ENCODE measurements at places on chromosomes 4 and X. TPM values are rescaled to one million over a fixed set of nuclear protein-coding genes. Genes with fewer than 3 reads are reported as not detected.

GRCh38 chr4:124104101-124104500 lies 608.4 kb downstream of the ANKRD50 start:
- no peak for DNase-seq

DNA sequence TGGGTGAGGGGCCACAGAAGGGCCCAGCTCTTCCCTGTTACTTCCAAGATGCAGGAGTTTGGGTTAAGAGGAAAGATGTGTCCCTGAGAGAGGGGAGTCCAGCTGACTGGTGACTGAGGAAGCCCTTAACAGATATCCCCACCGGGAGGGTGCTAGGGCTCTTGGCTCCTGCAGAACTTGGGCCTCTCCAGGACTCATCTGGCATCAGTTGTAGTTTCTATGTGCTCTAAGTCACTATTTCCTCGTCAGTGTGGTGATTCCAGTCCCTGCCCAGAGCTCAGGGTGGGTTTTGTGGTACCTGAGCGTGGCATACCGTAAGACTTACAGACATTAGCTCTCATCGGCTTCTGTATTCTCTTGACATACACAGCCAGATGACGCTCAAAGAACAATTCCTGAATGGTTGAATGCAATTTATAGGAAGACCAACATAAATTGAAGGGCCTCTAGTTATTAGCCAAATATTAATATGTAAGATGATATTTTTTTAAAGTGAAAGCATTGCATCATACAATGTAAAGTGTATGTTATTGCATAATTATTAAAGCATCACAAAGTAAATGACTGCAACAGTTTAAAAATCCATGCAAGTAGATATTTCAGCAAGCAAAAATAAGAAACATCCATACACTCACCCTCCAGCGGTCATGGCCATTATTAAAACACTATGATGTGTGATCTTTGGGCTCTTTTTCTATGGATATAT lies 195.5 kb downstream of the PTTG2 start:
- no peak for DNase-seq

DNA sequence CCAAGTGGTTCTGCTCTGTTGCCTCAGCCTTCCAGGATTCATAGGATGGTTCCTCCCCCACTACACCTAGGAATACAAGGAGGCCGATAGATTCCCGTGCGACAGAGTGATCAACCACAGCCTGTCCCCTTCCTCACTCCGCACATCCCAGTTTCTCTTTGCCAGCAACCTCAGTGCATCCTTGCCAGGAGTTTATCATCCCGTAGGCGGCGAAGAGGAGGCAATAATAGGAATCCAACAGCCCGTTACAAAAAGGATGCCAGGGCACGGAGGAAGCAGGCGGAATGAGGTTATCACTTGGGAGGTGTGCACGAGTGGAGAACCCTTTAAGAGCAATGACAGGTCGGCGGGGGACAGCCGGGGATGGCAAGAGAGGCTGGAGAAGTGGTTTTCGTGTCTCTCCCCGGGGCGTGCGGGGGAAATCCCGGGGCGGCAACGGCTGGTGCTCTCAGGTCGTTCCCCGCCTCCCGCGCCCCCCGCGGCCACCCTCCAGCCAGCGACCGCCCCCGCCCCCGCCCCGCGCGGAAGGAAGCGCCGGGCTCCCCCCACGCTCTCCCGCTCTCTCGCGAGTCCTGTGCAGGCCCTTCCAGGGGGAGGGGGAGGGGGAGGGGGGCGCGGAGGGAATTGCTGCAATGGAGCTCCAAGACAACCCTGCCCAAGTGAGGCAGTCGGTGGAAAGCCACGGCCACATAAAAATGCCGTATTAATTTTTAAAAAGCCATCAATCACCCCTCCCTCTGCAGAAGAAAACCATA lies 1.6 kb downstream of the PPP3CA start:
- DNase-seq, result no peak

DNA sequence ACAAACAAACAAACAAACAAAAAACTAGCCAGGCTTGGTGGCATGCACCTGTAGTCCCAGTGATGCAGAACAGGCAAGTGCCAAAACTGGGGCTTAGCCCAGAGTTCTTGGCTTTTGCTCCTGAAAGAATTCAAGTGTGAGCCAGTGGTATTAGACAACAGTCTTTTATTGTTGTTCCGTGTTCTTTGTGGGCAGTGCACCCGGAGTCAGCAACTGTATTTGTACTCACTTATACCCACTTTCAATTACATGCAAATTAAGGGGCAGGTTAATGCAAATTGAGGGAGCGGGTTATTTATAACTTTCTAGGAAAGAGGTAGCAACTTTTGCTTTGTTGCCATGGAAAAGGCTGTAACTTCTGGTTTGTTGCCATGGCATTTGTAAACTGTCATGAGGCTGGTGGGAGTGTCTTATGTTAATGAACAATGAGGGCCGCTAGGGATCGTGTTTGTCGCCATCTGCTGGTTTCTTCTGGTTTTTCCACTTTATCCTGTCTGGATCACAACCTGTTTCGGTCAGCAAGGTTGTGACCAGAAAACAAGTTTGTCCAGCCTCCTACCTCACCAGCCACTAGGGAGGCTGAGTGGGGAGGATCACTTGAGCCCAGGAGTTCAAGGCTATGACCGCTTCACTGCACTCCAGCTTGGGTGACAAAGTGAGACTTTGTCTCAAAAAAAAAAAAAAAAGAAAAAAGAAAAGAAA lies 88.8 kb upstream of the ESX1 start:
- DNase-seq, result no peak

GRCh38 chr4:175413561-175413960 lies 398.5 kb downstream of the GPM6A start:
- no peak for DNase-seq

DNA sequence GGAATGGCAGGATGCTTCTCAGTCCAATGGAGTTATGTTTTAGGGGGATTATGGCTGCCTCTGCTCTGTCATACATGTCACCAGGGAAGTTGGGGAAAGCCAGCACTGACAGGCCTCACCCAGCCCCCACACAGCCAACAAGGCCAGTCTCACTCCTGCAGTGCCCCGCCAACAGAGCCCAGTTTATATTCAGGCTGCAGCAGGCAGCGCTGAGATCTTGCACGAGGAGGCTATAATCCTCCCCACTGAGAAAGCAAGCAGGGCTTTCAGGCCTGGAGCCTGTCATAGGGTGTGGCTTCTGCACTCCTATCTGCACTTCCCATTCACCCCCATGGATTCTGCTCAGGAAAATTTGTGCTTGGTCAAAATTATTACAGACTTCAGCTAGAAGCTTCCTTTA lies 25.1 kb downstream of the ADAD1 start:
- DNase-seq, result no peak

- no peak for DNase-seq
Measured at GRCh38 chr4:77801260-77801608, 17.9 kb downstream of the CNOT6L start.

DNA sequence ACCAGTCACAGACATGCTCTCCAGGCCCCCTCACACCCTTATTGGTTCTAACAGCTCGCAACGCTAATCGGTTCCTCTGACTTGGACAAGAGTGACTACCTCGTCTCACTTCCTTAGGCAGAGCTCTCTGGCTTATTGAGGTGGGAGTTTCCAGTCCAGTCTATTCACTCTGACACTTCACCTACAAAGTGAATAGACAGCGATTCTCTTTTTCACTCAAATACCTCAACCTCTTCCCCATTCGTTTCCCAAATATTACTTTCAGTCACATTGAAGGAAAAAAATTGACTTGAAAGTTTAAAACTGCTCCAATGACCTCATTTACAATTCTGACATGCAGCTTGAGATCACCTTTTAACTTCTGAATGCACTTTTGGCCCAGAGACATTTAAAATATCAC lies 17.7 kb downstream of the HELT start:
- DNase-seq, result peak; percentile 16

GRCh38 chr4:54318904-54319303 lies 89.8 kb downstream of the PDGFRA start:
- DNase-seq, result no peak

- no peak for DNase-seq
Measured at GRCh38 chrX:124441971-124442590, 95.7 kb downstream of the SH2D1A start.

DNA sequence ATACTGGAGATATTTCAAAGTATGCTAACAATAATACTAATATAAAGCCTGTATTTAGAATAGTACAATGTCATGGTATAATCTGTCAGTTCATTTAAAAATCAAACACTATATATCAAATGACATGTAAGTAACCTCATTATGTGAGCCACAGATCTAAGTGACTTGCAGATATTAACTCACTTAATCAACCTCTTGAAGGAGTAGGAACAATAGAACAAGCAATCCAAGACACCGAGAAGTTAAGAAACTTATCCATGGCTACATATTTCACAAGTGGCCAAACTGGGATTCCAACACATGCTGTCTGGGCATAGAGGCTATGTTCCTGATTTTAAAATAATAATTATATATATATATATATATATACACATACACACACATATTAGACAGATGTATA lies 554.0 kb downstream of the ARAP2 start:
- DNase-seq, result no peak

DNA sequence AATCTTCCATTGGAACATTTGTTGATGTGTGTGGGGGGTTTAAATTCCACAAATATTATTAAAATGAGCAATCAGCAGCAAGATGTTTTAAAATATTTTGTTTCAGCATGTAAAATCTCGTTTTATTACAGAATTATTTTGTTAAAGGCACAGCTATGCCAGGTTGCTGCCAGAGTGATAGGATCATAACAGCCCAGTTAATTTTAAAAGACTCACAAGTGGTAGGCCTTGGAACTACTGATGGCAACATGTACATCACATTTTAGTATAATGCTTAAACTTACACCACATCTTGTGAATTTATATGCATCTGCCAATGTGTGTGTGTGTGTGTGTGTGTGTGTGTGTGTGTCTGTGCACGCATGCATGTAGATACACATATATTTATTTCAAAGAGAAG lies 97.8 kb upstream of the SPRY1 start:
- no peak for DNase-seq

The MAPK10 gene
- 1.3 TPM for total RNA-seq

The PDLIM3 gene
- 8.5 TPM for total RNA-seq

The GDPD2 gene
- not detected for total RNA-seq

The GATB gene
- 29.0 TPM for total RNA-seq

The COL25A1 gene
- total RNA-seq, result 0.65 TPM
